ENCODE measurements at places on chromosomes 2 and 18. TPM values are rescaled to one million over a fixed set of nuclear protein-coding genes. Genes with fewer than 3 reads are reported as not detected.
A peak's percentile ranks its signal among the peaks of the same experiment; 100 is the strongest.

Gene UGT1A8
- not detected for total RNA-seq

Gene POTEI
- total RNA-seq, result not detected

Gene ERFE
- total RNA-seq, result not detected

Gene SLC19A3
- total RNA-seq, result not detected

Gene CRYGD
- total RNA-seq, result not detected

Gene GPR148
- not detected for total RNA-seq

Gene SAG
- total RNA-seq, result 1.3 TPM

GRCh38 chr2:26533661-26534060 lies 55.7 kb upstream of the OTOF start:
- no peak overlapping the region for H3K27ac ChIP-seq
- H3K27me3 ChIP-seq, result no peaks in the 10 kb centered on the region
- no peaks in the 10 kb centered on the region for H3K4me1 ChIP-seq
- no peaks in the 10 kb centered on the region for H3K36me3 ChIP-seq

DNA sequence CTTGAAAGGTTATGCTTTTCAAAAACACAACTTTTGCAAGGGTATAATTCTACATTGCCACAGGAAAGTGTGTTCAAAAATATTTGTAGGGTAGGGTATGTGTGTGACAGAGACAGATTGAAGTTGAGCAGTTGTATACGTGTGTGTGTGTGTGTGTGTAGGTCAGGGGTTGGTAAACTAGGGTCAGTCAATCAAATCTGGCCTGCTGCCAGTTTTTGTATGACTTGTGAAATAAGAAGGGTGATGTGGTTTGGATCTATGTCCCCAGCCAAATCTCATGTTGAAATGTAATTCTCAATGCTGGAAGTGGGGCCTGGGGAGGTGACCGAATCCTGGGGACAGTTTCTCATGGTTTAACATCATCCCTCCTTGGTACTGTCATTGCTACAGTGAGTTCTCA lies 148.2 kb downstream of the CERS6 start:
- no peaks in the 10 kb centered on the region for H3K27me3 ChIP-seq
- H3K4me1 ChIP-seq, result no peaks in the 10 kb centered on the region
- no peak overlapping the region for H3K27ac ChIP-seq
- no peak overlapping the region for H3K4me3 ChIP-seq
- H3K36me3 ChIP-seq, result peaks cover 31% of the 10 kb centered on the region
- no peak for DNase-seq

- H3K4me3 ChIP-seq, result no peak overlapping the region
- DNase-seq, result peak; percentile 16
- H3K27me3 ChIP-seq, result no peaks in the 10 kb centered on the region
- no peak overlapping the region for H3K27ac ChIP-seq
These were observed 73.5 kb downstream of the COLEC12 start for GRCh38 chr18:427005-427404.

GRCh38 chr2:28952836-28953211 lies 28.3 kb upstream of the TOGARAM2 start:
- no peak overlapping the region for H3K27ac ChIP-seq
- no peak for DNase-seq
- no peaks in the 10 kb centered on the region for H3K27me3 ChIP-seq
- H3K36me3 ChIP-seq, result peaks cover 16% of the 10 kb centered on the region
- H3K4me1 ChIP-seq, result peaks cover 3% of the 10 kb centered on the region
- no peak overlapping the region for H3K4me3 ChIP-seq

DNA sequence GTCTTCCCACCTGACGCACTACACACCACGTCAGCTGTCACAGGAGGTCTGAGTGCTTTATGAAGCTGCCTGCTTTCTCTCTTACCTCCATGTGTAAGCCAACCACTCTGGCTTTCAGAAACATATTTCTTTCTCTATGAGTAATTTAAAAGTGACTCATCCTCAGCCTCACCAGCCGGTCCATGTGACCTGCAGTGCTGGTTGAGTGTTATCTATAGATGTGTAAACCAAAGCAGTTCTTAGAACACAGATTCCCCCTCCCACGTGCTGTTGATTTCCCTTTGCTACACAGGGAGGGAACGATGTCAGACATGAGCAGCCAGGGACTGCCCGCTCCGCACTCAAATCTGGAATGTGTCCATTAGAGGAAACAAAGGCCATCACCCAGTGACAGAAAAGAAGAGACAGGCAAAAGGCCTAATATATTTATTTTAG lies 157.8 kb downstream of the BCL2 start:
- peak overlapping the region; percentile 98 for H3K27ac ChIP-seq
- peaks cover 10% of the 10 kb centered on the region for H3K36me3 ChIP-seq
- H3K4me1 ChIP-seq, result peaks cover 92% of the 10 kb centered on the region
- no peaks in the 10 kb centered on the region for H3K27me3 ChIP-seq
- peak overlapping the region; percentile 78 for H3K4me3 ChIP-seq
- DNase-seq, result peak; percentile 90

- DNase-seq, result no peak
- H3K4me3 ChIP-seq, result no peak overlapping the region
- no peak overlapping the region for H3K27ac ChIP-seq
- H3K36me3 ChIP-seq, result no peaks in the 10 kb centered on the region
These were observed 1142.3 kb upstream of the FANCL start for GRCh38 chr2:59383473-59383872.

- no peaks in the 10 kb centered on the region for H3K27me3 ChIP-seq
- peaks cover 12% of the 10 kb centered on the region for H3K36me3 ChIP-seq
- peaks cover 8% of the 10 kb centered on the region for H3K4me1 ChIP-seq
- DNase-seq, result no peak
- no peak overlapping the region for H3K27ac ChIP-seq
These were observed 23.9 kb upstream of the GPR155 start for GRCh38 chr2:174510583-174511189.
